ENCODE measurements at places on chromosomes 1 and 21.
A peak's percentile ranks its signal among the peaks of the same experiment; 100 is the strongest.

- DNase-seq: no peak
Observed at GRCh38 chr1:220579317-220579716, 51.4 kb downstream of the MARK1 start.

- no peak for DNase-seq
Observed at GRCh38 chr1:224781800-224782199, 147.7 kb upstream of the DNAH14 start.

- DNase-seq: no peak
Observed at GRCh38 chr1:60759291-60759690, 323.1 kb upstream of the NFIA start.

DNA sequence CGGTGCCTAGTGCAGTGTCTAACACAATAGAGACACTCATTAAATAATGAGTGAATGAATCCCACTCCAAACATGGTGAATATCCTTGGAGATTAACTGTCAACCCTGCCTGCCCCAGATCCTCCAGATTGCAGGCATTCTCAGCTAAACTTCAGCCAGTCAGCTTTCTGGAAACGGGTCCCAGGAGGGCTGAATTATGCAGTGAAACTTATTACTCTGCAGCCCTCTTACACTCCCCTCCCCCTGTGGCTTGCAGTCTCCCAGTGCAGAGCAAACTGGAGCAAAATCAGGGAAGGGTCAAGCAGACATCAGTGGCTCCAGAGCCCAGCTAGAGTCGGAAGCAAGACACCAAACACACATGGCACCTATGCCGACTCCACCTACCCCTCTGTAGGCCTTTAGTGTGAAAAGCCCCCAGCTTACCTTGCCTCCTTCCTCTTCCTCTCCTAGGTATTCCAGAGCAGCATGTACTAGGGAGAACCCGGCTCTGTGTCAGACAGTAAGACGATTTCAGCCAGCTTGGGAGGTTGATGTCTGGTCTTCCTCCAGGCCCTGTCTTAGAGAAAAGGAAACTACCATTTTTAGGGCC, 6.5 kb upstream of the RGS16 start:
- DNase-seq: no peak

DNA sequence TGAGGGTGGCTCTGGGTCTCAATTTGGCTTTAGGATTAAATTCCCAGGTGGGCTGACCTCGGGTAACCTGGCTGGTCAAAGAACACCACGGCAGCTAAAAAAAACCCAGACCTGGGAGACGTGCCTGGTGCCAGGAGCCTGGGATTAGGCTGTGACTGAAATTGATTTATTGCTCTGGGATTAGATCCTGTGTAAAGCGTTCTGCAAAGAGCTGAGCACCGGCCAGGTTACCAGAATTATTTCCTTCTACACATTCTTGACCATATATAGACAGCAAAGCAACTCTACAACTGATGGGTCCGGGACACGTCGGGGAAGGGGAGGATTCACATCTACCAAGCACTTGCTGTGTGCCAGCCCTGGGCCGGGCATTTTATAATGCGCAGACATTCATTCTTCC, 45.2 kb downstream of the TMCO4 start:
- peak; percentile 41 for DNase-seq

GRCh38 chr1:88284666-88285366, 399.3 kb upstream of the PKN2 start:
- no peak for DNase-seq

DNA sequence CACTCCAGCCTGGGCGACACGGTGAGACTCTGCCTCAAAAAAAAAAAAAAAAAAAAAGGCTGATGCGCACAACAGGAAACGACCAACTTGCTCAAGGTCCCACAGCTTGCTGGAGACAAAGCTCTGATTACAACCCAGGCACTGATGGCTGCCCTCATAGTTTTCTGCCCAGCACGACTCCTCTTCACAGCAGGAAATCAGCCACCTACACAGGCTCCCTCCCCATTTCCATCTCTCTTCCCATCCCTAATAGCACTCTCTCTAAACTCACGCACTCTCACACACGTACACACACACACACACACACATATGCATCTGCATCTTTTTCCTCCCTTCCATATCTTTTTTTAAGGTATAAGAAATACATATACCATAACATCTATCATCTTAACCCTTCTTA, 153.5 kb upstream of the SOD1 start:
- DNase-seq: no peak

DNA sequence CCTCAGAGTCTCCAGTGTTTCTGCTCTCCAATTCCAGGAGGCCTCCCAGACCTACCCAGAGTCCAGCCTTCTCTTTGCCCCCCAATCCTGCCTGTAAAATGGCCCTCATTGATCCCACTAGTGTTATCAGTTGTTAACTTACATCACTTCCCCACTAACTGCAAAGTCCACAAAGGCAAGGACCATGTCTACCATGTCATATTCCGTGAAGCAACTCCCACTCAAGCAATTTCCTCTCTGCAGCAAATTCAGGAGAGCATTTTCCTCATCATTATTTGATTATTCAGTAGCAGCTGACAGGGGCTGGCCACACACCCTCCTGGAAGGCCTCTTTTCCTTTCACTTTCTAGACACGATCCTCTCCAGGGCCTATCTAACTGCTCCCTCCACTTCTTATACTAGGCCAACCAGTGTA, 153.5 kb downstream of the RERE start:
- DNase-seq: no peak

DNA sequence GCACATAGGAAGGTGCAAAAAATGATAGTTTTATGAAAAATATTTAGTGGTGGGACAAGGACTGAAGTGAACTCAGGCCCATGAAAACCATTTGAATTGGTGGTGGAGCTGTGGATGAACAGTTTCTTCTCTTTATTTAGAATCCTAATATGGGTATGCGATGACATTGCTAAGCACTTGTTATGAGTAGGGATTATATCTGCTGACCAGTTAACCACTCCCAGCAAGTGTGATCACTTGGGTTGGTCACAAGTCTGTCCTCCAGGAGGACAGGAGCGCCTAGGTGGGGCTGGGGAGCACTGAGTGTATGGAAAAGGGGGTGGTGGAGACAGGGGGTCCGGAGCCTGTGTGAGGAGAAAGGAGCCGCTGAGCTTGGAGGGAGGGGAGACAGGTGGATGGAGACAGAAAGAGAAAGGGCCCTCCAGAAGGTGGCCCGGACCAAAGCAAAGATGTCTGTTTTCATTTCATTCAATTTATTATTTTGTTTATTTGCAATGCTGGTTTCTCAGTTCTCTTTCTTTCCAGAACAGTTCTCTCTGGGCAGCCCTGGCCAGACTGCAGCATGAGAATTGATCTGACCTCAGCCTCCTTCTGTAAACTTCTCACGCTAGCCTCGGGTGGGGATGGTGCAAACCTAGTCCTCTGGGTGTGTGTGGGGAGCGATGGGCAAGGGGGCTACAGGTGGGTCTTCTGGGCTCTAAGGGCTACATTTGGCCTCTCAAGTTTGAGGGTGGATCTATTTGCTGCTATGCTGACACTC, 9.9 kb upstream of the ZSCAN20 start:
- DNase-seq: no peak

DNA sequence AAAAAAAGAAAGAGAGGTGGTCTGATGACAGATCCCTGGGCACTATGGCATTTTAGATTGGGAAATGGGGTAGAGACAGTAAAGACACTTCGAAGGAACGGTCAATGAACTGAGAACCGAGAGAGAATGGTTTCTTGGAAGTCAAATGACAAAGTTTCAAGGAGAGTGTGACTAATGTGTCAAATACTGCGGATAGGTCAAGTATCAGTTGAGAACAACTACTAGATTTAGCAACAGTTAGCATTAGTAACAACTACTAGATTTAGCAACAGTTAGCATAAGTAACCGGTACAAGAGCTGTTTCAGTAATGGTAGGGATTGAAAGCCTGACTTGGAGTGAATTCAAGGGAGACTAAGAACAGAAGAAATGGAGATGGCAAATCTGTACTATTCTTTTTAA, 35.0 kb downstream of the UROD start:
- no peak for DNase-seq

GRCh38 chr1:169900571-169900970, 6.9 kb upstream of the SCYL3 start:
- no peak for DNase-seq

DNA sequence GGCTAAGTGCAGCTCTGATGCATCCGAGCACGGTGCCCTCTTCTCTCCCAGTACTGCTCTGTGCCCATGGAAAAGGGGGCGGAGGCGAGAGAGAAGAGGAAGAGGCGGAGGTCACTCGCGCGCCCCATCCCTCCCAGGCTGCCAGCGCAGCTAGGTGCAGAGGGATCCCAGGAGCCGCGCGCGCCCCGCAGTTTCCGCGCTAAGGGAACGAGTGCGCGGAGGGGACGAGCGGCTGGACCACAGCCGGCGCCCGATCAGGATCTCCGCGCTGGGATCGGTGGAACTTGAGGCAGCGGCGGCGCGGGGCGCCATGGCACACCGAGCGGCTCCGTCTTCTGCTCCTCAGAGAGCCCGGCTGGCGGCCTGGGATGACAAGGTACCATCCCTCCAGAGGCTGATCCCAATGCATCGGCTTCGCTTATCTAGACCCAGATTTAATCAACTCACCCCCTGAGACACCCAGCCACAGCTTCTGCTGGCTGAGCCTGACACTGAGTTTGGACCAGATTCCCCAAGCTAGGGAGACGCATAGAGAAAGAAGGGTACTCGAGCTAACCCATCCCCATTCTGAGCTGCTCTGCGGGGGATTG, at the start of gene PTGFR:
TSS of gene PTGFR (plus strand) at position 114 of the 590 bp plus-strand sequence. CDS start 1,770 bp downstream, outside the sequence.
- DNase-seq: peak; percentile 51

- DNase-seq: no peak
Observed at GRCh38 chr1:108000620-108001111, 35.7 kb upstream of the VAV3 start.

GRCh38 chr1:230139315-230139714, 72.3 kb downstream of the GALNT2 start:
- DNase-seq: no peak

DNA sequence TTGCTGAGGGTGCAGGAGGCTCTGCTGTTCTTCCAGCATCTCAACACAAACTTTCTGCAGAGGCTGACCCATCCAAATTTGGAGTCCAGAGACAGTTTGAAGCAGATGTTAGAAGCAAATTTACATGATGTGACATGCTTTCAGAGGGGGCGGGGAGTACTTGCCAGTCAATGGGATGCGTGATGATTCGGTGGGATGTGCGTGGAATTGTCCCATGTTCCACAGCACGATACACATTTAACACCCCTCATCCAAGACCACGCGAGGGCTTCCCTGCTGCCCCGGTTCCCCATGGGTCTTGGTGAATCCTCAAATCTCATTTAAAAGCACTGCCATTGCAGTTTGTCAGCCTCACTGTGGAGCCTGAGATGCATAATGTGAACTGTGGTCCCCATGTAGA, 78.6 kb upstream of the TLR5 start:
- DNase-seq: no peak

DNA sequence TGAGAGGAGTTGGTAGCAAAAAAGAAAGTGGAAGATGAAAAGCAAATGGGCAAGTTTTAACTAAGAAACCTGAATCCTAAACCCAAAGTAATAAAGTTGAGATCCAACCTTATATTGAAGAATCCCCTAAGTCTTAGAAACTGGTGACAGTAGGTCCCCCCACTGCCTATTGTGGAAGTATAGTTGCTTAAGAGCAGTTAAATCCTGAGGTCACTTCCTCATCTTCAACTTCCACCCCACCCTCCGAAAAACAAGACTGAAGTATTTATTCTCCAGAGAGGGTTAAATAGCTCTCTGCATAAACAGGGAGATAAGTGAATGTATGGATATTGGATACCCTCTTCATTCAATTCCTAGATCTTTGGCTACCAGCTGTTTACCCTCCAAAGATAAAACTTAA, 3.3 kb upstream of the DSTYK start:
- no peak for DNase-seq

DNA sequence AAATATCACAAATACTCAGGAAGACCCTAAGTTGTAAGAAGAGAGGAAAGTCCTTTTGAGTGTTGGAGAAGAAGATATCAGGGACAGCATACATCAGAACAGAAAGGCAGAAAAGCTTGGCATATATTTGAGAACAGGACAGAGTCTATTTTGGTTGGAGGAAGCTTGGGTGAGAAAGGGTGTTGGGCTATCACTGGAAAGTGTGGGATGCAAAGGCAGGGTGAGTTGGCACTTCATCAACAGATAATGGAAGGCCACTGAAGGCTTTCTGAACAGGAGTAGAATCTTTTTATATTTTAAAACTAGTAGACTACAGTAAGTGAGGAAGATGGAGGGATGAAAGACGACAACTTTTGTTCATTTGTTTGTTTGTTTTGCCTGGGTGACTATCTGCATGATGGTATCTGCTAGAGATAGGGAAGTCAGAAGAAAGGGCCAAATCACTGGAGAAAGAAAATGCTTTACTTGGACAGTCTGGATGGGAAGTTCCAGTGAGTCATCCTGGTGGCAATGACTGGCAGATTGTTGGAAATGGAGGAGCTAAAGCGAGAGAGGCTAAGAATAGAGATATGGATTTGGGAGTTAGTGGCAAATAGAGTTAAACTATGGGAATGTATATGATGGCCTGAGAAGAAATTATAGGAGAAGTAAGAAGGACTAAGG, 33.7 kb upstream of the KCNA2 start:
- DNase-seq: no peak

- no peak for DNase-seq
Observed at GRCh38 chr1:94721240-94721639, 98.9 kb upstream of the SLC44A3 start.

DNA sequence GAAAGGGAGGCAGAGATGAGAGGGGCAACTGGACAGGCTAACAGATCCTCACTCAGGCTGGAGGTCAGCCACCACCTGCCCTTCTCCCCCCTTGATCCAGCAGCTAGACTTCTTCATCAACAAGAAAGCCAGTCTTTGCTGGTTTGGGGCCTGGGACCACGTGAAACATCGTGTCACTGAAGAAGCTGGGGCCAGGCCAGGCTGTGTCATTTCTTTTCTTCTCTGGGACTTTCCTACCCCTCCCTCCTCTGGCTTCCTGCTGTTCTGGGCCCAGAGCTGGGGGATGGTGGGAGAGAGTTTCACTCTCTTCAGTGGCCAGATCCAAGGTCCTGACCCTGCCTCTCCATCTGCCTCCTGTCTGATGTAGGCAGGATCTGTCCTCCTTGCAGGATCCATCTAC, 18.1 kb upstream of the SLC26A9 start:
- DNase-seq: no peak

- DNase-seq: peak; percentile 60
Observed at GRCh38 chr21:26169611-26170470, 729 bp downstream of the APP start.

DNA sequence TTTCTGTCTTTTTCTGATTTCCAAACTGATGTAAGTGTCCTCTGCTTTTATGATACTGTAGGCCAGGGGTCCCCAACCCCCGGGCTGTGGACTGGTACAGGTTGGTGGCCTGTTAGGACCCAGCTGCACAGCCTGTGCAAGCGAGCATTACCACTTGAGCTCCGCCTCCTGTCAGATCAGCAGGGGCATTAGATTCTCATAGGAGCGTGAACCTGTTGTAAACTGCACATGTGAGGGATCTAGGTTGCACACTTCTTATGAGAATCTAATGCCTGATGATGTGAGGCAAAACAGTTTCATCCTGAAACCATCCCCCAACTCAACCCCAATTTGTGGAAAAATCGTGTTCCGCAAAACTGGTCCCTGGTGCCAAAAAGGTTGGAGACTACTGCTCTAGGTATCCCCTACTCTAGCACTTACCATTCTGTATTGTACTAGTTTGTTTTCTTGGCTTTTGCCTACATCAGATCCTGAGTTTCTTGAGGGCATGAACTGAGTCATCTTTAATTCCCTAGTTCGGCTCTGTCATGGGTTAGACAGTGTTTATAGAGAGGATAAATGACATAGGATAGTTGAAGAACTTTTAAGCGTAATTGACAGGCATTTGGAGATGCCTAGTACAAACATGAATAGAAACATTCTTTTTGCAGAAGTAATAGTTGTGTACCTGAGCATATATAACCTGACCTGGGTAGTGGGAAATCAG, 4.1 kb downstream of the ABCD3 start:
- DNase-seq: no peak

Measured in HEK293T (cell line).